Left lung (tissue), 14 donors: ENCODE measurements at places on chromosomes 16 and 17. TPM values are rescaled to one million over a fixed set of nuclear protein-coding genes. Genes with fewer than 3 reads are reported as not detected.

Gene KRT36
- total RNA-seq: not detected

Gene NKIRAS2
- 29.6 TPM for total RNA-seq

Gene ZPBP2
- total RNA-seq: not detected

GRCh38 chr16:592518-593306 lies 2.8 kb downstream of the RAB40C start:
- peak overlapping the region; percentile 82 for H3K27ac ChIP-seq
- no peaks in the 10 kb centered on the region for H3K36me3 ChIP-seq
- peak; percentile 76 for DNase-seq
- peaks cover 75% of the 10 kb centered on the region for H3K4me1 ChIP-seq
- no peaks in the 10 kb centered on the region for H3K27me3 ChIP-seq

DNA sequence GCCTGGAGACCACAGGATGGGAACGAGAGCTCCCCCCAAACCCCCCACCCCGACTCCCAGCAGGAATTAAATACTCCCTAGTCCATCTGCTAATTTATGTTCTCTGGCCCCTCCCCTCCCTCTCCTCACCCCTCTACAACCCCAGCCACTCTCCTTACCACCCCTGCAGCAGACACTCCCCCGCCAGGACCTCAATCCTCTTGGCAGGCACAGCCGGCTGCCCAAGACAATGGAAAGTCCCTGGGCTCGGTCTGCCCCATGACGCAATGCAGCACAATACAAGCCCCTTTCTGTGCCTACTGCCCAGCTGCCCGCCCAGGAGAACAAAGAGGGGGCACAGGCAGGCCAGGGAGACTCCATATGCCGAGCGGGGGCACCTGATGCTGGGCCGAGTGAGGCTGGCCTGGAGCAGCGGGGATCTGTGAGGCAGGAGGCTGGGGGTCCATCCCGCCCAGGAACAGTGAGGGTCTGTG lies 30.3 kb upstream of the CDC42EP4 start:
- no peaks in the 10 kb centered on the region for H3K27me3 ChIP-seq
- H3K4me1 ChIP-seq: peaks cover 5% of the 10 kb centered on the region
- peak overlapping the region; percentile 62 for H3K27ac ChIP-seq
- H3K36me3 ChIP-seq: no peaks in the 10 kb centered on the region

GRCh38 chr17:17531156-17531555 lies 35.0 kb upstream of the RASD1 start:
- no peak overlapping the region for H3K4me3 ChIP-seq
- peaks cover 4% of the 10 kb centered on the region for H3K4me1 ChIP-seq
- H3K27ac ChIP-seq: no peak overlapping the region
- H3K27me3 ChIP-seq: no peaks in the 10 kb centered on the region

Gene HOXB3
- 15.0 TPM for total RNA-seq

- no peak overlapping the region for H3K4me3 ChIP-seq
- H3K27ac ChIP-seq: peak overlapping the region; percentile 96
- no peaks in the 10 kb centered on the region for H3K36me3 ChIP-seq
- no peaks in the 10 kb centered on the region for H3K27me3 ChIP-seq
- peaks cover 24% of the 10 kb centered on the region for H3K4me1 ChIP-seq
Measured at GRCh38 chr16:73054125-73054484, 6.2 kb upstream of the ZFHX3 start.

Gene MEAK7
- 18.8 TPM for total RNA-seq

GRCh38 chr16:86061721-86062120 lies 162.8 kb downstream of the IRF8 start:
- no peaks in the 10 kb centered on the region for H3K4me1 ChIP-seq
- DNase-seq: no peak
- H3K36me3 ChIP-seq: no peaks in the 10 kb centered on the region
- no peak overlapping the region for H3K27ac ChIP-seq
- no peaks in the 10 kb centered on the region for H3K27me3 ChIP-seq

Gene FLCN
- 80.1 TPM for total RNA-seq
